ENCODE measurements at places on chromosomes 5 and 9. TPM values are rescaled to one million over a fixed set of nuclear protein-coding genes. Genes with fewer than 3 reads are reported as not detected.

Gene ENHO
- not detected for total RNA-seq

Gene ENTREP1
- 3.9 TPM for total RNA-seq

Gene SLC24A2
- total RNA-seq, result not detected

Gene FGF1
- 9.9 TPM for total RNA-seq

Gene PCDHB16
- total RNA-seq, result 1.6 TPM

Gene SPINK9
- total RNA-seq, result not detected

Gene PROB1
- 2.1 TPM for total RNA-seq

Gene CYLC2
- total RNA-seq, result not detected

Gene DENND1A
- total RNA-seq, result 24.4 TPM

Gene PCDHGC3
- 46.8 TPM for total RNA-seq

Gene PCDHA9
- 0.22 TPM for total RNA-seq

Gene CD74
- total RNA-seq, result 486 TPM

Gene PCDHGA9
- total RNA-seq, result 3.9 TPM

Gene KIF24
- 0.45 TPM for total RNA-seq

Gene PLPP7
- total RNA-seq, result 13.9 TPM

Gene HBEGF
- total RNA-seq, result 48.5 TPM

Gene ANKRD34B
- 0.10 TPM for total RNA-seq
